GM13977 (cell line): ENCODE measurements at places on chromosomes 16 and 17.

DNA sequence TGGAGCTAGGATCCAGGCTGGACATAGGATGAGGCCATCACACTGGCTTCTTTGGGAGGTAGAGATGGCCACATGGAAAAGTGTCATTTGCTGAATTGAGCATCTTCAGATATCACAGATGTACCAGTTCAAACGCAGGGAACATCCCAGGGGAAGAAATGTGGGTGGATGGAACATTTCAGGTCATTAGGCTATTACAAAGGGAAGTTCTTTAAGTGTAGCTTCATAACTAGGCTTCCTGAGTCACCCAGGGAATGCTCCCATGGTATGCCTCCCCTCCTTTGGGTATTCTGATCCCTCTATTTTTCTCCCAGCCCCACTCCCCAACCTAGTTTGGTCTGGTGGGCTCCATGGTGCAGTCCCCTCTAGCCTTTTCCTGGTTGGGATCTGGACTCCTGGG, 69.8 kb upstream of the IRX3 start:
- DNase-seq: no peak

DNA sequence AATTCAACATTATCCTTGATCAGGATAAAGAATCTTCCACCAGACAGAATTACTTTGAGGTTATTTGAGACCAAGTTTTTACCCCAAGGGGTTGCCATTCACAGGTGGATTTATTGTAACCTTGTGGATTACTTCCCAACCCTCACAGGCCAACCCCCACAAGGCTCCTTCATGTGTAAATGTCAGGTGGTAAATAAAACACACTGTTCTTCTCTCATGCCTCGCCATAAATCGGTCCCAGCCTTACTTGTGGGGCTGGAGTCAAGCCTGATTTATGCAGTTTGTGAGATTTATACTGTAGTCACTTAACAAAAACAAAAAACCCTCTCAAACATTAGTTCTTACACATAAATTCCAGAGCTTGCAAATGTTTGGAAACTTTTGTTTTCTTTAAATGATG, 98.6 kb upstream of the IRX3 start:
- no peak for DNase-seq

DNA sequence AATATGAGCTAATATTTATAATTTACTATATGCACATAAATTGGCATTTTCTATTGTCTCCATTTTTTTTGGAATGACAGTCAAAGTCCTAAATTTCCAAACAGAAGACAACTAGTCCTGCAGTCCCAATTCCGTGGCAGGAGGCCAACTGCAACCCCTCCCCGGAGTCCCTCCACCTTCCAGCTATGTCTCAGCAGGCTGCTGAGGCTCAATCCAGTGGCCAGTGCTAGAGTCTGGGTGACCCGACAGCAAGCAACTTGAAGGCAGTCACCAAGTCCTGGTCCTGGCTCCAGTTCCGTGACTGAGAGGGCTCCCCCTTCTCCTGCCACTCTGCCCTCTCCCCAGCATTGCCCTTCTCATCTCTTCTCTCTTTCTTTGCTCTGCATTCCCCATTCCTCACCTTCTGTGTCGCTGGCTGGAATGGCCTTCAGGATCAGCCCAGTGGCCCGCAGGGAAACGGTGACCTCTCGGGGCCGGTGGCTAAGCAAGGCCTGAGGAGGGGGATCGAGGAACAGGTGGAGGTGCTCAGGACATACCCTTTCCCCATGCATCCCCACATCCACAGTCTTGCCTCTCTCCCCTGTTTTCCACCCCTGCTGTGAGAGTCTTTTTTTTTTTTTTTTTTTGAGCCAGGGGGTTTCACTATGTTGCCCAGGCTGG, 22.4 kb upstream of the MFSD6L start:
- DNase-seq: no peak

DNA sequence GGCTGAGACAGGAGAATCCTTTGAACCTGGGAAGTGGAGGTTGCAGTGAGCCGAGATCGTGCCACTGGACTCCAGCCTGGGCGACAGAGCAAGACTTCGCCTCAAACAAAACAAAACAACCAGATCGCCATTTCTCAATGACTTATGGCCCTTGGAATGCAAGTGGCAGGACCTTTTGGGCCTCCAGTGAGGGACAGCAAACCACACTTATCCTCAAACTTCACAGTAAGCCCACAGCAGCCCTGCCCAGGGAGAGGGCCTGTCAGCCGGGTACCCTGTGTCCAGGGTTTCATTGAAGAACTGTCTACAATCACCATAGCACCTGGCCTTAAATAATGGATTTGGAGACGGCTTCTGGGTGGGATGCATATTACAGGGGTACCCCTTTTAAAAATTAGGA, 11.7 kb downstream of the TRAF4 start:
- no peak for DNase-seq

- DNase-seq: no peak
These were observed 6.3 kb downstream of the ZNF689 start for GRCh38 chr16:30603945-30604315.

- no peak for DNase-seq
These were observed 41.7 kb downstream of the EFCAB5 start for GRCh38 chr17:29982991-29983653.

DNA sequence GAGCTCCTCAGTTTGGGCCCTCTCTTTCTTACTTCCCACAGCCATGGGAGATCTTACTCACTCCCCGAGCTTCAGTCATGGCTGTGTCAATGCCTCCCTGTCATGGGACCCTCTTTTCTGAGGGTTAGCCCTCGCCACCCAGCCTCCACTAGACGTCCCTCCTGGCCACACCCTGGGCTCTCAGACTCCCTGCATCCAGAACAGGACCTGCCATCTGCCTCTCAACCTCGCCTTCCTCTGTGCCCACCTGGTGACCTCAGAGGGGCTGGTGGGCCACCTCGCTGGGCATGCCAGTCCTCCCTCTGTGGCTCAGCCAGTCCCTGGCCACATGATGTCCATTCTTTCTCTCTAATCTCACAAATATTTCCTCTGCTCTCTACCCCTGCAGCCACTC, 54.6 kb upstream of the MED9 start:
- DNase-seq: no peak

DNA sequence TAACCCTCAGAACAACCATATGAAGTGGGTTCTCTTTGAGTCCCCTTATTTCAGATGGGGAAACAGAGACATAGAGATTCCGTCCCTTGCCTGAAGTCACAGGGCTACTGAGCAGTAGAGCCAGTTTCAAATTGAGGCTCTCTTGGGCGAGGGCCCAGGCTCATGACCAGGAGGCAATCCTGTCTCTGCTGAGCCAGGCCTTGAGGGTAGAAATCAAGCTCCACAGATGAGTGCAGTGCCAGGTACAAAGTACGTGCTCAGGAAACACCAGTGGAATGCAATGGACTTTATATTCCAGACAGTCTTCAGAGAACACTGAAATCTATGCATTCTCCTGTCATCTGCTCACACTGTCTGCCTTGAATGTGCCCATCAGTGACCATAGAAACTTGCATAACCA, 291.7 kb upstream of the MAF start:
- no peak for DNase-seq

GRCh38 chr17:13704333-13704732, 102.6 kb upstream of the HS3ST3A1 start:
- no peak for DNase-seq

DNA sequence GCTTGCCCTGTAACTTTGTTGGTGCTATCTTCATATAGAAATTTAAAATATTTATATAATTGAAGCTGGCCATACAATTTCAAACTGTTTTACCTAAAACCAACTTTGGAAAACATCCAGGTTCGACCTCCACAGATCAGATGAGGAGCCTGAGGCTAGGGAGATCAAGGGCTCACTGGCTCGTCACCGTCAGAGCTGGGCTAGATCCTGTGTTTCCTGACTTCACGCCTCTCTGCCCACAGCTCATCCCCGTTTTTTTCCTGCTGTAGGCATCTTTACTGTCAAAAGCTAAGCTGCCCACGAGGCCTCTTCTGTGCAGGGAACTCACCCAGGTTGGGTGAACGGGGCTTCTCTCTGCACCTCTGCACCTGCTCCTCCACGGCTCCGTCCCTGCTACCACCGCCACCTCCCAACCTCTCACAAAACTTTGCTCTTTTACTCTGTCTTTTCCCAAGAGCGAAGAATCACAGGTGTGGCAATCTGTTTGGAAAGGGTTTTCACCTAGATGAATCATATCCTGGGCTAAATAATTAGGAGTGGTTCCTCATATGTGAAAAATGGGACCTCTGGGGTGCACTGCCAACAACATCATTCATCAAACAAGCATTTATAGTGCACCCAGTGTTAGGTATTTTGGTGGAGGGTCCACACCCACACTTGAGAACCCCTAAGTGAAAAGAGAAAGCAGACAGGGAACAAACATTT, 24.8 kb upstream of the KDM6B start:
- DNase-seq: no peak

GRCh38 chr16:26330654-26331053, 638.9 kb downstream of the HS3ST4 start:
- DNase-seq: no peak

DNA sequence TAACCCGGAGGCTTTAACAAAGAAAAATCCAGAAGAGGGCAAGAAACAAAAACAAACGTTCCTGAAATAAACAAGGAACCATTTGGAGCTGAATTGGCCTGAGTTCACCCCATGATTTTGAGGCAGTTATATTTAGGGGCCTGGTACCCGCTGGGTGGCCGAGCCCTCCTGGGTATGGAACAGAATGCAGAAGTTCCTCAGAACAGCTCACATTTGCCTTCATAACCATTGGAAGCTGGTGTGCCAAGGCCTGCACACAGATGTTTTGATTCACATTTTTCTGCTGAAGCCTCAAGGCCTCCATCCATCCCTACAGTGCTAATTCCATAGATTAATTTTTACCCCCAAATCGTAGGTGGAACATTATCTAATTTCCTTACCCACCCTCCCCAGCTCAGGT, 3.3 kb upstream of the ZFHX3 start:
- DNase-seq: no peak

DNA sequence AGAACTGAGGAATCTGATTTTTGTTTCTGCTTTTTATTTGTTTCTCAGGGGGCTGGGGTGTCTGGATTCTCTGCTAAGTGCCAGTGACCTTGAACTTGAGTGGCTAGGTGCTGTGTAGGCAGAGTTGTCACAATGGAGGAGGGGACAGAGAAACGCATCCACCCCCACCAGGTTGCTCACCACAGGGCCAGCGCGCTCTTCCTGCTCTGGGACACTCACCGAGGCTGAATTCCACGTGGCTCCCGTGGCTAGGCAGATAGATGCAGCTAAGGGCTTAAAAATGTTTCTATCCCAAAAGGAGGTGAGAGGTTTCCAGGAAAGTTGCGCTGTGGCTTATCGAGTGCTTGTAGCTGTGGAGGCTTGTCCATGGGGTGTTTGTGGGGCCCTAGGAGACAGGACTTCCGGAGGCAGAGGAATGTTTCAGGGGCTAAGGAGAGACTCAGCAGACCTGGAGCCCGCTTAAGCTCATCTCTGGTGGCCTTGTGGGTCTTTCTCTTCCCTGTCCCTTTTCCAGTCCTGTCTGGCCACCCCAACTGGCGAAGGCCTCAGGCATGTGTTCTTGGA, 36.8 kb downstream of the ADCY7 start:
- no peak for DNase-seq

- DNase-seq: peak; percentile 66
These were observed at the start of gene WSCD1 for GRCh38 chr17:6069539-6070429. Gene WSCD1, plus strand, starts transcription at chr17:6070379. Its CDS starts 10,280 bp downstream, at chr17:6080659.

DNA sequence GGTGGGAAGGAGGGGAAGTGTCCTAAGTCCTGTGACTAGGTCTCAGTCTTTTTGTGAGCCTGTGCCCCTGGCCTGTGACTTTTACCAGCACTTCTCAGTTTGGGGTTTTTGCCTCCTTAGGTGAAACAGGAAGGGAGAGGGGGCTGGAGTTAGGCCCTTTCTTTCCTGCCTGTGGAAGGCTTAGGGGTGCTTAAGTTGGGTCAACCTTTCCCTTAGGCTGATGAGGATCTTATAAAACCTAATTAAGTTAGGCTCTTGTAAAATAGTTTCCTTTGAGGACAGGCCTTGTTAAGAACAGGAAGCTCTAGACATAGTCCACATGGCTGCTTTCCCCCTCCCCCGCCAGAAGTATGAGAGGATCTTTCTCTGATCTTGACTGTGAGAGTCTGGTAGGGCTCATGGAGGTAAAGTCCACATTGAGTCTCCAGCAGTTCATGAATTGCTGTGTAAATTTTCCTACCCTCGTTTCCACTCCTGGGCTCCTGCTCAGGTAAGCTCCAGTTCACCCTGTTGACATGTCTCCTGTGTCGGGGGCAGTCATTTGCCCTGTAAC, 17.0 kb upstream of the DNASE1 start:
- DNase-seq: no peak

DNA sequence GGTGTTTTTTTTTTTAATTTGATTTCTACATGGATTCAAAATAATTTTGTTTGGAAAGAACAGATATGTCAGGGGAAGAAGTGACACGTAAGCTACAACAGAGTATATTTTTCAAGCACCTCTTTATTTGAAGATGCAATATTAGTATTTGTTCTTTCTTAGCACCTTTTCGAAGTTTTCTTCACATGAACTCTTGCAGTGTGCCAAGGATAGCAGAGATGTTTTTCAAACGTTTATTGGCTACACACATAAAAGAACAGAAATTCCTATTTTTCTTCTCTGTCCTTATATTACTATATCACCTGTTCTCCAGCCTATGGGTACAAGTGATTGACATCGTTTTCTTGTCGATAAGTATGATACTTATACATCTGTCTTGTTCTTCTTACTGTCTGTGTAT, 192.7 kb upstream of the TBX2 start:
- DNase-seq: no peak

GRCh38 chr16:85445064-85445778, 167.9 kb upstream of the GSE1 start:
- DNase-seq: no peak

GRCh38 chr17:52157603-52158449, 688 bp downstream of the CA10 start:
- peak; percentile 22 for DNase-seq
